Effector memory CD8-positive, alpha-beta T cell (primary cell): ENCODE measurements at places on chromosomes 2 and 18.
A peak's percentile ranks its signal among the peaks of the same experiment; 100 is the strongest.

DNA sequence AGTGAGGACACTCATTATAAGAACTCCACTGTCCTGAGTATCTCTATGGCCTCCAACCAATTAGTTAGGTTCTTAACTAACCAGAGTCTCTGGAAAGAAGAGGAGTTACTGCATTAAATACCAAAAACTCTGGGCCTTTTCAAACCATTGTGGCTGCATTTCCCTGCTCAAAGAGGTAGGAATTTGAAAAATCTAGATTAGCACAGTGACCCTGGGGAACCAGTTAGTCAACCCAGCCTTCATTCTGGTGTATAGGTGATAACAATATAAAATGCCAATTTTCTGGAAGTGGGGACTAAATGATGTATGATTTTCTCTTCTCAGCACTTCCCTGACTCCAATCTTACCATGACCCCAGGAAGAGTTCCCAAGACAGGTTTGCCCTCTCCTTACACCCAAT is 287.8 kb upstream of the SETBP1 start:
- no peak for DNase-seq

DNA sequence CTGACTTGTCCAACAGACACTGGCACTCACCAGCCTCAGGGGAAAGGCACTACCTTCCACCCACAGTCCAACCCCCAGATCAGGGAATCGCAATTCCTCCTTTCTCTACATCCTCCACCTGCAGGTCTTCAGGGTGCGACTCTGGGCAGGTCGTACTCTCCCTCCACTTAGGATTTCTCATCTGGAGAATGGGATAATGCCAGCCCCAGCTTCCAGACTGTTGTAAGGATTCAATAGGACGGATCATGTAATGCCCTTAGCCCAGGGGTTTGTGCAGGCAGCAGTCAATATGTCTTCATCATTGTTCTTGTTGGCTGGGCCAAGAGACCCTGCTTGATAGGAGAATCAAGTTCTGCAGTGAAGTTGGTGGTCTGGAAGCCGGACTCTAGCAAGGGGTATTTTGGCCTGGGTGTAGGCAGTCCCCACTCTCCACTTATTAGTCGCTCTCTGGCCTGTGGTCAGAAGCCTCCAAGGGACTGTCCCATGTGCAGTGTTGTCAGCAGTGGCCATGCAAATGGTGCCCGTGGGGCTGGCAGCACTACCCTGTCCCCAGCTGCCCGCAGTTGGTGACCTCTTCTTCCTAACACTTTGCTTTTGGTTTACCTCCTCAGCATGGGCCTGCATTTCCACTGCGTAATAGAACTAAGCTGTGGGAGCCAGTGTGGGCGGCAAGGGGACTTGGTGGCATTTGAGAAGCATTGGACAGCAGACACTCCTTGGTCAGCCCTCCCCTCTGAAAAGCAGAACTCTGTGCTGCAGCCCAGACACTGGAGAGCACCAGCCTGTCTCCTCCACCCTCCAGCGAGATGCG is 172.4 kb upstream of the HS6ST1 start:
- no peak for DNase-seq

- DNase-seq = no peak
Measured at GRCh38 chr2:192060161-192060560, 134.6 kb downstream of the TMEFF2 start.

GRCh38 chr18:58819051-58819450 is 45.6 kb upstream of the ZNF532 start:
- DNase-seq = no peak

GRCh38 chr2:11554399-11554716 is 20.5 kb downstream of the GREB1 start:
- DNase-seq = no peak

GRCh38 chr2:197938555-197938954 is 134.2 kb downstream of the PLCL1 start:
- DNase-seq = no peak

- no peak for DNase-seq
Measured at GRCh38 chr18:74797577-74798151, 200.0 kb downstream of the ZNF407 start.

GRCh38 chr18:27921904-27922751 is 254.8 kb downstream of the CDH2 start:
- DNase-seq = no peak

DNA sequence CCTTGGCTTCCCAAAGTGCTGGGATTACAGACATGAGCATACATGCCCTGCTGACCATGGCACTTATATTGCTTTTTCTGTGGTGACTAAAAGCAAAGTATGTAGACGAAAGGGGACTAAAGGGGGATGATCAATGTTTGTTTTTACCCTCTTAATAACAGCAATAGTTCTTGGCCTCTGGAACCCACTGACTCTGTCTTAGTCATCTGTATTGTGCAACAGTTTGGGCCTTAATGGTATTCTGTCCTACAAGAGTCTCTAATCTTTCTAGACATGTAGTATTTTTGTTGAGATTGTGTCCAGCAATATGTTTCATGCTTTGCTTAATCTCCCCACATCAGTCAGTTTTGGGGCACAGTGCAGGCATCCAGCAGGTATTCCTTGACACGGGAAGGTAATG is 359.9 kb upstream of the FANCL start:
- no peak for DNase-seq

DNA sequence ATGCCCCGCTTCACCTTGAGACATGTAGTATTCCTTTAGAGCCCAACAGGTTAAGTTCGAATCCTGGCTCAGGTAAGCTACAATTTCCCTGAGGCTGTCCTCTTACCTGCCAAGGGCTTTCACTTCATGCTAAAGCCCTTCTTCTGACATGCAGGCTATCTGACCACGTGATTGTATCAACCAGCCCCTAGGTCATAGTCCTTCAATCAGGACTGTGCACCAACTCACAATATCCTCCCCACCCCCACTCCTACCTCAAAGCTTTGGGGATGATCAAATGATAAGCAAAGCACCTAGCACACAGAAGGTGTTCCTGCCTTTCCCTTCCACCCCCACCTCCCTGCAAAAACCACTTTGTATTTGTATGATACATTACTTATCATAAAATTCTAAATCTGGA is 78.9 kb downstream of the AAK1 start:
- no peak for DNase-seq

DNA sequence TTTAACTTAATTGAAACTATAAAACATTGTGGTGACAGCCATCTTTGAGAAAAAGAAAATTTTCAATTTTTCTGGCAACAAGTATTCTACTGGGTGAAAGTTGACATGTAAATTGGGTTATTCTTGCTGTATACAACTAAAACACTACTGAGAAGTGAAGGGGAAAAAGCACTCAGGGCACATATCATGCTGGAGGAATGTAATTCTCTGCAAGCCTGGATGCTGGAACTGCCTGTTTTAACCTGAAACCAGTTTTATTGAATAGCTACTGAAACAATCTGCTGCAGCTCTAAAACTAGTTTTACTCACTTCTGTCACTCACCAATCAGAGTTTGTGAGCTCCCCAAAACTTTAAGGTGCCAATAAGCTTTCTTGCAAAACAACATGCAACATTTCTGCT is 1136.0 kb downstream of the LRP1B start:
- DNase-seq = no peak

DNA sequence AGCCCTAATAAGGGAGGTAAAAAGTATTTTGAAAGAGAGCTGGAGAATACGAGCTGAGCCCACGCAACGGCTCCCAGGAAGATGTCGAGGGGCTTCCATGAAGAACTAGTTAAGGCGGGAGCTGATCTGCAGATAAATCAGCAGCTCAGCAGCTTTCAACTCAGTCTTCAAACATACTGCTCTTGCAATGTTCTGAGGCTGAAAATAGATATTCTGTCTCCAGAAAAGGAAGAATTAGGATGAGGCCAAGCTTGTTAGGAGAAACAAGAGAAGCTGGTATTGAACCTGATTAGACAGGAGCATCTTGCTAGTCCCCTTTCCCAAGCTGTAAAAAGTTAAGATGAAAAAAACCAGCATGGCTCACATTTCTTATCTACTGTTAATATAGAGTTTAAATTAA is 91.1 kb downstream of the AFF3 start:
- no peak for DNase-seq

GRCh38 chr2:218219934-218220333 is 2.9 kb downstream of the ARPC2 start:
- DNase-seq = no peak

- DNase-seq = no peak
Measured at GRCh38 chr18:58449464-58449863, 179.4 kb downstream of the ALPK2 start.

DNA sequence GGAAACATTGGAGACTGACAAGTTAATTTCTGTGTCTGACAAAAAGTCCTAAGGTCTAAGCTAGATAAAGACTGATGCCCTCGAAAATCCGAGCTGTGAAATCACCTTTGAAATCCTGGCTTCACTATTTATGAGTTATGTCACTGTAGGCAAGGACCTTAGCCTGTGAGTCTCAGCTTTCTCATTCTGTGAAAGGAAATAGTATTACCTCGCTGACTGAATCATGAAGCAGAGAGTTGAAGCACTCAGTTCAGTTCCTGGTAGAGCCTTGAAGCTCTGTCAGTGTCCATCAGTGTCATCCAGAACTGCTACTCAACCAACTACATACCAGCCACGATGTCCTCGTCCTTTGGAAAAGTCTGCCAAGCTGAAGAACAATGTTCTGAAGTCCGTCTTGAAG is 1025.6 kb upstream of the GYPC start:
- no peak for DNase-seq

- DNase-seq = no peak
Measured at GRCh38 chr2:236485519-236485918, 84.1 kb upstream of the ACKR3 start.

GRCh38 chr2:191691016-191691735 is 13.2 kb downstream of the NABP1 start:
- DNase-seq = peak; percentile 65

GRCh38 chr2:178858896-178859625 is 51.8 kb upstream of the TTN start:
- DNase-seq = no peak

- no peak for DNase-seq
Measured at GRCh38 chr2:98875081-98875728, 60.8 kb downstream of the CRACDL start.

GRCh38 chr2:162734866-162735265 is 103.7 kb downstream of the KCNH7 start:
- no peak for DNase-seq

DNA sequence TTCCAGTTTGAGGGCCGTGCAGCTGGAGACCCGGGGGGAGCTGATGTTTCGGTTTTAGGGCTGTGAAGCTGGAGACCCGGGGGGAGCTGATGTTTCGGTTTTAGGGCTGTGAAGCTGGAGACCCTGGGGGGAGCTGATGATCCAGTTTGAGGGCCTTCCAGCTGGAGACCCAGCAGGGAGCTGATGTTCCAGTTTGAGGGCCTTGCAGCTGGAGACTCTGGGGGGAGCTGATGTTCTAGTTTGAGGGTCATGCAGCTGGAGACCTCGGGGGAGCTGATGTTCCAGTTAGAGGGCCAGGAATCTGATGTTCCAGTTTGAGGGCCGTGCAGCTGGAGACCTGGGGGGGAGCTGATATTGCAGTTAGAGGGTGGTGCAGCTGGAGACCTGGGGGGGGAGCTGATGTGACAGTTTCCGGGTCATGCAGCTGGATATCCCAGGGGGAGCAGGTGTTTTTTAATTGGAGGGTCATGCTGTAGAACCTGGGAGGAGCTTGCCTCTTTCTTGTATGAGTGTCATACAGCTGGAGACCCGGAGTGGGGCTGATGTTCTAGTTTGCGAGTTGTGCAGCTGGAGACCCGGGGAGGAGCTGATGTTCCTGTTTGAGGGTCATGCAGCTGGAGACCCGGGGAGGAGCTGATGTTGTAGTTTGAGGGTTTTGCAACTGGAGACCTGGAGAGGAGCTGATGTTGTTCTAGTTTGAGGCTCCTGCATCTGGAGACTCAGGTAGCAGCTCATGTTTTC is 153.2 kb downstream of the RTP5 start:
- DNase-seq = no peak

- DNase-seq = no peak
Measured at GRCh38 chr2:46793423-46794416, 121.9 kb downstream of the MCFD2 start.

GRCh38 chr2:5287558-5288334 is 404.4 kb upstream of the SOX11 start:
- no peak for DNase-seq

GRCh38 chr2:232275670-232276069 is 102.9 kb upstream of the ALPP start:
- DNase-seq = no peak

DNA sequence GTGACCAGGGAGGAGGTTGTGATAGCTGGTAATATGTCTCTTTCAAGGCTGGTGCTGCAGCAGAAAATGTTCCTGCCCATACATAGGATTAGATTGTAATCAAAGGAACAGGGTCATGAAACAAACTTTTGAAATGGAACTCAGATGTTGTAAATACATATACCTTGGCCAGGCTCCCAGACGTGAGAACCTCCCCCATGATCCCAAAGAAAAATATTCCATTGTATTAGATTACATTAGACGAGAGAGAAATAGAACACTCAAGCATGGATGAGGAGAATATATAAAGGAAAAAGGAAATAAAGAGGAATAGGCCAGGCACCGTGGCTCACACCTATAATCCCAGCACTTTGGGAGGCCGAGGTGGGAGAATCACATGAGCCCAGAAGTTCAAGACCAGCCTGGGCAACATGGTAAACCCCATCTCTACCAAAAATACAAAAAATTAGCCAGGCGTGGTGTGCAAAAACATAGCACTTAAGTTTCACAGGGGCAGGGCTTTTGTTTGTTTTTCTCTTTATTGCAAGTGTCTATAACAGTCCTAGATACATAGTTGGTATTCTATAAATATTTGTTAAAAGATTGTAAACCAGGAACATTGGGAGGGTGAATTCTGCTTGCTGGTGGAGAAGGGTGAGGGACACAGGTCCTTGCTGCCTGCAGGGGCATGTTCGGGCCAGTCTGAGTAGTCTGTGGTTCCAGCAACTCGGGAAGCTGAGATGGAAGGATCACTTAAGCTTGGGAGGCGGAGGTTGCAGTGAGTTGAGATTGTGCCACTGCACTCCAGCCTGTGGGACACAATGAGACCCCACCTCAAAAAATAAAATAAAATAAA is 52.8 kb downstream of the RPL37A start:
- DNase-seq = no peak

DNA sequence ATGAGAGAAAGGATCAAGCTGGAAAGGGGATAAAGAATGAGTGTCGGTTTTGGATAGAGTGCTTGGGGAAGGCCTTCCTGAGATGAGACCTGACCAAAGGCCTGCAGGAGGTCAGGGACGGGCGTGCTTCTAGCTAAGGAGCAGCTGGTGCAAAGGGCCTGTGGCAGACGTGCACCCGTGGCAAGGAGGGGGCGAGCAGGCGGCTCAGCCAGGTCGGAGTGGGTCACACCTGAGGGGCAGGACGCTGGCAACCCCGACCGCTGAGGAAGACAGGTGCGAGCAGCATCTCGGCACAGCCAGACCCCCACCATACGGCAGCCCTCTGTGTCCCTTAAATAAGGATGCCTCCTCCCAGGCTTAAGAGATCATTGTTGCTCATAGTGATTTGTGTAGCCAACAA is 48.1 kb downstream of the ODC1 start:
- no peak for DNase-seq

- no peak for DNase-seq
Measured at GRCh38 chr18:44537526-44537925, 143.2 kb upstream of the SETBP1 start.

DNA sequence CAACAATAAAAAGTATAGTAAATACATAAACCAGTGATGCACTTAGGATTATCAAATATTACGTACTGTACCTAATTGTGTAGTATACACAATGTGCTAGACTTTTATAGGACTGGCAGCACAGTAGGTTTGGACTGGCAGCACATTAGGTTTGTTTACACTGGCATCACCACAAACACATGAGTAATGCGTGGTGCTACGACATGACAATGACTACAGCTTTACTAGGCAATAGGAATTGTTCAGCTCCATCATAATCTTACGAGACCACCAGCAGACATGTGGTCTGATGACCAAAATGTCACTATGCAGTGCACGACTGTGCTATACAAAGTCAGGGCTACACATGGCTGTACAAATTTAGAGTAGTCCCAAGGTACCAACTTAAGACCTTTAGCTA is 2.3 kb downstream of the MBOAT2 start:
- no peak for DNase-seq
